ENCODE measurements at places on chromosomes 1 and 21.

- no peak for DNase-seq
Measured at GRCh38 chr1:2908561-2908960, 107.1 kb upstream of the TTC34 start.

DNA sequence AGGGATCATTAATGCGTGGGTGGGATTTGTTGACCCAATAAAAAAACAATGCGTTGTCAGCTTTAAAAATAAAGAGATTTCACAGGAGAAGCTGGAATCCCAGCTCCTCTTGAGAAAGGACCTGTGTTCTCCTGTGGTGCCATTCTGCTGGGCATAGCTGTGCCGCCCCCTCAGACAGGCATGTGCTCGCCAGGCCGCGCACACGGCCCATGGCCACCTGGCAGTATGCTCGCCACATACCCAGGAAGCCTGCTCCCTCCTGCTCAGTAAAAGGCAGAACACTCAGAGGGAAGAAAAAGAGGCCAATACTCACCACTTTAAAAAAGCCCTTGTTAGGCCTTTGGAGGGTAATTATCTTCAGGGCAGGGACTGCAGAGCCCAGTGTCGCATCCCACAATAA lies 13.1 kb downstream of the THAP3 start:
- DNase-seq = no peak

DNA sequence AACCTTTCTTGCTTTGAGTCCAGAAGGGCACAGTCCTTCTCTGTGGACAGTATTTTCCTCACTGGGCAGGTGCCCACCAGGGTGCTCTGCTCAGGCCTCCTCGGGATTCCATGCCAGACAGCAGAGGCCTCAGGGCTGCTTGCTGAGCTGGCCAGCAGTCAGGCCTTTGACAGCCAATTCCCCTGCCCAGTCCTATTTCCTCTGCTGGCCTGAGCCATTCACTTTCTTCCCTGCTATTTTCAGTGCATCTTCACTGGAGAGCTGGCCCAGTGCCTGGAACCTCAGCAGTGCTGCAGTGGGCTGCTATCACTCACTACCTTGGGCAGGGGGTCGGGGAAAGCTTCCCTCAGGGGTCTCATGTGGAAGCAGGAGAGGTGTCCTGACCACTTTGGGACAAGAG lies 33.2 kb downstream of the KCNA10 start:
- no peak for DNase-seq

- peak; percentile 82 for DNase-seq
Measured at GRCh38 chr1:200971955-200972711, 51.4 kb downstream of the KIF21B start.

DNA sequence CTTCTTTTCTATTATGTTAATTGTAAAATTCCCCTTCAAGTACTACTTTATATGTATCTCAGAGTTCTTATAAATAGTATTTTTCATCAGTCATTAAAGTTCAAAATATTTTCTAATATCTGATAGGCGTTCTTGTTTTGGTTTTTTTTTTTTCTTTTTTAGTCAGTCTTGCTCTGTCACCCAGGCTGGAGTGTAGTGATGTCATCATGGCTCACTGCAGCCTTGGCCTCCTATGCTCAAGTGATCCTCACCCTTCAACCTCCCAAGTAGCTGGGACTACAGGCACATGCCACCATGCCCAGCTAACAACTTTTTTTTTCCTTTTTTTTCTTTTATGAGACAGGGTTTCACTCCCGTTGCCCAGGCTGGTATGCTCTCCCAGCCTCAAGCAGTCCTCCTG lies 27.3 kb downstream of the AGMAT start:
- DNase-seq = no peak

DNA sequence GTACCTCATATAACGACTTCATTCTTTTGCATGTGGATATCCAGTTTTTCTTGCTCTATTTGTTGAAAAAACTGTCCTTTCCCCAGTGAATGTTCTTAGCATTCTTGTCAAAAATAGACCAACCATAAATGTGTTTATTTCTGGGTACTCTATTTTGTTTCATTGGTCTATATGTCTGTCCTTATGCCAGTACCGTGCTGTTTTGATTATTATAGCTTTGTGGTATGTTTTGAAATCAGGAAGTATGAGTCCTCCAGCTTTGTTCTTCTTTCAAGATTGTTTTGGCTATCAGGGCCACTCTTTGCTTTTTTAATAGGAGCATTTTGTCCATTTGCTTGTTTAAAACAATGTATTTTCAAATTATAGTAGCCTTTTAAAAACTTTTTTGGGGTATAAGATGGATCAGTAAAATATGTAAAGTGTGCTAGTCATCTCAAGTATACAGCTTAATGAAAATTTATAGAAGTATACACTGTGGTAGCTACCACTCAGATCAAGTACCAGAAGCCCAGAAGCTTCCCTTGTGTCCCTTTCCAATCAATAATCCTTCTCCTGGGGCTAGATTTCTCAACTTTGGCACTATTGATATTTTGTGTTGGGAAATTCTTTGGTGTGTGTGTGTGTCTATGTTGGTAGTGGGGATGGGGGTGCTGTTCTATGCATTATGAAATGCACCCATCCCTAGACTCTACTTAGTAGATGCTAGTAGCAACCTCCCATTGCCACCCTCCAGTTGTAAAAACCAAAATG lies 16.8 kb downstream of the MROH7 start:
- DNase-seq = no peak

- no peak for DNase-seq
Measured at GRCh38 chr1:174839211-174839610, 160.5 kb upstream of the CACYBP start.

GRCh38 chr1:168220470-168220871 lies 5.3 kb upstream of the SFT2D2 start:
- DNase-seq = no peak

GRCh38 chr1:29105822-29106221 lies 17.9 kb downstream of the TMEM200B start:
- no peak for DNase-seq

DNA sequence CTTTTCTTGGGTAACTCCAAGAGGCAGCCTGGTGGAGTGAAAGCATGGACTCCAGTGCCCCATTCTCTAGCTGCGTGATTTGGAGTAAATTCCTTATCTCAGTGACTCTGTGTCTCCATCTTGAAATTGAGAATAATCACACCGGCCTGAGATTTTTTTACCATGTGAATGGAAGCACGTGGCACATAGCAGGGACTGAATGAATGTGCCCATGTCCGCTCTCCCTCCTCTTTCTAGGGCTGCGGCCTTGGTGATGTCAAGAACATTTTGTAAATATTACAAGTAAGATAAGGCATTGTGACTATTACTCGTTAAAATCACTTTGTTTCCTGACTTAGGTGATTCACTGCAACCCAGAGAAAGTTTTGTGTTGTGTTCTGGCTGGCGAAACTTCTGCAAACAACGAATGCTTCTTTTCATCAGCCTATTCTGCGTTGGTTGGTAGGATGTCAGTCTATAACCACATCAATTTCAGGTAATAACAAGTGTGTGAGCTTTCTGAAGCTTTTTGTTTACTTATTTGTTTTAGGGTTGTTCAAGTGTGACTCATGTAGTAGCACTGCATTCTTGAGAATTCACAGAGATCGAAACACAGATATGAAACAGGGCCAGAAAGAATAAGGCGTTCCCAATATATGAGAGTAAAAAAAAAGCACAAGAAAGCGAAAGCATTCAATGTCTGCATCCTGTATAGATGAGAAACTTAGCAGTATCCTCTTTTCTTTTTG lies 135.7 kb upstream of the SLC45A1 start:
- DNase-seq = no peak

DNA sequence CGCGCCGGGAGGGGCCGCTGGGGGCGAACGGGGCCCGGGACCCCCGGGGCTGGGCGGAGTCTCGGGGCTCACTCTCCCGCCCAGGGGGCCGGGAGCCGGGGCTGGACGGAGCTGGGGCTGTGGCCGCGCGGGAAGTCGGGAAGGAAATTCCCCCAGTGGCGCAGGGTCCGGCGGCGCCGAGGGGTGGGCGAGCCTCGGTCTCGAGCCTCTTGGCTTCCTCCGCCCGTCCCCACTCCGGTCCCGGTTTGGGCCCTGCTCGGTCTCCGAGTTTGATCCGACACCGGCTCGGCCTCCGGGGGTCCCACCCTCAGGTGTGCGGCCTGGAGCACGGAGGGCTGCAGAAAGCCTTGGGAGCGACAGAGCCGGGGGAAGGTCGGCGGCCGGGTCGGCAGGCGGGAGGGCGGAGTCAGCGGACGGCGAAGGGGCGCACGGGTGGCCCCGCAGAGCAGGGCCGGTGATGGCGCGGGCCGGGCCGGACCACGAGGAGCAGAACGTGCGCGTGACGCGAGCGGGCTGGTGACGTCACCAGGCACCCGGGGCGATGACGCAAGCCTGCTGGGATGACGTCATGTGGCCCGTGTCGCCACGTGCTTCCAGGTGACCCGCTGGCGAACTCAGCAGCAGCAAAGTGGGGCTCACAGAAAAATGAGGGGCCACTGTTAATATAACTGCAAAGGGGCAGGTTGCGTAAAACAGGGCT lies 610 bp upstream of the HES4 start:
- DNase-seq = peak; percentile 75

- no peak for DNase-seq
Measured at GRCh38 chr1:53462769-53463501, 3.7 kb downstream of the DMRTB1 start.

- DNase-seq = no peak
Measured at GRCh38 chr1:42056460-42056859, 96.8 kb upstream of the GUCA2B start.

GRCh38 chr1:228224198-228225164 lies 16.6 kb downstream of the OBSCN start:
- no peak for DNase-seq

DNA sequence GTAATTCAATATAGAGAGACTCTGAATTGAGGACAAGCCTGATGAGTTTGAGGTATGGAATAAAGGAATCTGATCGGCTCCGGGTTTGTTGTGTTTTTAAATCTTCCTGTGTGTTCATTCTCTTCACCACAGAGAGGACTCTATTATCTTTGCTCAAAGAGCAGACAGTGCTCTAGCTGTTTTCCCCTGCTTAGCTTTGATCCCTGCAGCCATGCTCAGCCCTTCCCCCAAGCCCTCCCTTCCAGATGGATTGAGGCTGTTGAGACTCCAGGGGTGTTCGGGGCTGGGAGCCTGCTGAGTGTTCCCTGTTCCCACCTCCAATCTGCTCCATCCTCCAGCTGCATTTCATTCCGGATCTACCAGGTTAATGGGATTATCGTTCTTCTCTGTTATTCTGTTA lies 74.2 kb upstream of the CXADR start:
- DNase-seq = no peak

GRCh38 chr21:32979598-32980268 lies 46.0 kb upstream of the OLIG2 start:
- no peak for DNase-seq

- DNase-seq = no peak
Measured at GRCh38 chr1:55214934-55215193, 300 bp downstream of the USP24 start.

DNA sequence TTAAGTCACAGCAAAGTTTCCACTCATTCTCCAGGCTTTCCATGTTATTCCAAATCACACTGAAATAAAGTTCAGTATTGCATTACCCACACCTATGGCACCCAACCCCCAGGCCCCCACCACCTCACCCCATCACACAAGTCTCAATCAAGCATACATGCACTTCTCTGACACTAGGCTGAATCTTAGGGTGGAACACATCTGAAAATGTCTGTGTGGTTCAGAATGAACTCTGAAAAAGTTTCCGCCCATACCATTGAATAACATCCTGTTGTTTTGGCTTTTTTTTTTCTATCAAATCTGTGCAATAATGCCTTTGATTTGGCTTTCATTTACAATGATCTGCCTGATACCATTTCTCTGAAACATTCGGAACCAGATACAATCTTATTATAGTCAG lies 25.8 kb upstream of the LRRC8C start:
- no peak for DNase-seq

GRCh38 chr1:201294876-201295275 lies 11.6 kb downstream of the PKP1 start:
- no peak for DNase-seq

DNA sequence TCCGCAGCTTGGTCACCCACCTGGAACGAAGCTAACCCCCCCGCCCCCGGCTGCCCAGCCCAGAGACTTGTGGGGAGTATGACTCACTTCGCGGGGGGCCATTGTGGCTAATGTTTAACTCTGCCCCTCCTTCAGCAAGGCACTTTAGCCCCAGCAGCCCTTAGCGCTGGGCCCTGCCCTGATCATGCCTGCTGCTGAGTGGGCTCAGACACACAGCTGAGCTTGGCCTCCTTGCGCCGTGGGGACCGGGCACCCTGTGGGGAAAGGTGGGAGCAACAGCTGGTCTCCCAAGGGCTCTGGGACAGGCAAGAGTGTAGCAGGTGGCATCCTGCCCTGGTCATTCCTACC lies 6.3 kb upstream of the LAD1 start:
- DNase-seq = no peak

- DNase-seq = no peak
Measured at GRCh38 chr1:2607641-2608091, 21.1 kb downstream of the PRXL2B start.

GRCh38 chr1:5231541-5232315 lies 577.3 kb downstream of the AJAP1 start:
- no peak for DNase-seq

GRCh38 chr21:36512971-36513370 lies 33.0 kb upstream of the CLDN14 start:
- no peak for DNase-seq

GRCh38 chr1:241992734-241993133 lies 6.2 kb downstream of the MAP1LC3C start:
- DNase-seq = no peak

- DNase-seq = no peak
Measured at GRCh38 chr1:211638246-211638645, 37.2 kb downstream of the NEK2 start.

DNA sequence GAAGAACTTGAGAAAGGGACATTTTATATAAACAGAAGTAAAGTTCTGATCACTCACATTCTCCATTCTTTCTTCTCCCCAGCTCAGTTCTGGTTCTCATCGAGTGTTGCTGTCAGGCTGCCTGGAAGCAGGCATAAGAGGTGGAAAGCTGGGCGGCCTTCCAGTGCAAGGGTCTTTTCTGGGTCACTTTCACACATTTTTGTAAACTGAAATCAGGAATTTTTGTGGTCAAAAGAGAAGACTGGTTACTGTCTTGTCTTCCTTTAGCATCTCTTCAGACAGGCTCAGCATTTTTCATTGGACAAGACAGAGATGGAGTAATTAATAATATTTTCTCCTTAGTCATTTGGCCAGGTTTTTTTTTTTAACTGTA lies 93.7 kb downstream of the CTH start:
- DNase-seq = no peak

DNA sequence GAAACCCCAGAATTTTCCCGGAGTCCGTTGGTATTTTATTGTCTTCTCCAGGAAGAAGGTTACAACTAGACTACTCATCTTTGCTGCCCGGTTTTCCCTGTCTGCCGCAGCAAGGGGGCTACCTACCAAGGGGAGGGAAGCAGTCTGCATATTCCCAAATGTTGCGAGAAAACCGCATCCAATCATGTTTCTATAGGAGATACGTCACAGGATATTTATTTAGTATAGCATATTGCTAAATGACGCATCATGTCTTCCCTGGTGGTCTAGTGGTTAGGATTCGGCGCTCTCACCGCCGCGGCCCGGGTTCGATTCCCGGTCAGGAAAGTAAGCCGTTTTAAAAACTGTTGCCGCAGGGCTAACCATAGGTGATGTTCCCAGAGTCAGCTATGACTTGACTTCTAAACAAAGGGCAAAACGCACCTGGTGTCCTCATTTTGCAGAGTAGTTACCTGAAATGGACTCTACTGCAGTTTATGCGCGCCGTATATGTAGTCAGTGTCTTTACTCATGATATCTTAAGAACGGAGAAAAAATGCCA lies 15.2 kb upstream of the ZNF692 start:
- DNase-seq = no peak
